ENCODE measurements at places on chromosomes 5 and 9.

DNA sequence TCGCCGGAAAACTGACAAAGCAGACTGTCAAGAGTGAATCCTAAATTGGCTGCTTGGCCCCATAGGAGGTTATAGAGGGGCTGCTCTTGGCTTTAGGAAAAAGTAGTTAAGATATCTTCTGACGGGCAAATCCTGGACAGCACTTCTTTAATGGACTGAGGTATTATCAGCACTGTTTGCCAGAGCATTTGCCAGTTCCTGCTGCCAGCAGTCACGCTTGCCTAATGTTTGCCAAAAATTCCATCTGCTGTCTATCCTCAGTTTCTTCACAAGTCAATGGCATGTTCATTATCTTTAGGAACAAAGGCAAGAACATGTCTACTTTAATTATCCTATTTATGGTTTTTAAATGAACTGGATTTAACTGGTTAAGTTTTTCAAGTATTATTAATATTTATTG, 25.8 kb upstream of the SREK1 start:
- DNase-seq = no peak

- DNase-seq = no peak
Measured at GRCh38 chr5:15013654-15014463, 142.3 kb upstream of the ANKH start.

DNA sequence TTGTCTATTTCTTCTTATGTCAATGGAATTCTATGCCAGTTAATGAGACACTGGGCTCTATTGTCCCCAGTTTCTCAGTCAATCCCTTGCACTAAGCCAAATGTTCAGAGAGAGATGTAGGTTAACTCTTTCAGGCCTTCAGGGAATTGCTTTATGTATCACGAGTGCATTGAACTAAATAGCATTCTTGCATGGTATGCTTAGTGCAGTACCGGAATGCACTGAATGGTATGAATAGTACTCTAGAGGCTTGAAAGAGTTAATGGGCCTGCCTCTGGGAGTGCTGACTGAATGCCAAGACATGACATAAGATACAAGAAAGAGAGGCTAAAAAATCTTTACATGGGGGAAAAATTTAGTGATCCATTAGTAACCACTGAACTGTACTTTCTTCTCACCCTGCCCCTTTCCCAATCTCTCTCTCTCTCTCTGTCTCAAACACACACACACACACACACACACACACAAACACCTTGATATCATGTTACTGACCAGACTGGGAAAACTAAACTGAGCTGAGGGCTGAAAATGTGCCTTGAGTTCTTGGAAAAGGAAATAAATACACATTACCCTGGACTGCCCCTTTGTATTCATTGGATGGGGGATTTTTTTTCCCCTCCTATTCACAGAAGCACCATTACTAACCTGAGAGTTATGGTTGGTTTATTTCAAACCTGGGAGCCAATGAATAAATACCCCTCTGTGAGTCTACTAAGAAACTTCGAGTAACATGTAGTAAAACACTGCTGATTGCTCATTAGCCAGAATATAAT, 35.4 kb upstream of the TMC1 start:
- DNase-seq = no peak

GRCh38 chr5:39503155-39503554, 78.4 kb upstream of the DAB2 start:
- DNase-seq = no peak

- no peak for DNase-seq
Measured at GRCh38 chr9:81609782-81610739, 79.3 kb downstream of the TLE1 start.

GRCh38 chr5:180424094-180424493, 70.1 kb upstream of the CNOT6 start:
- no peak for DNase-seq

- no peak for DNase-seq
Measured at GRCh38 chr5:20368571-20369517, 380.8 kb upstream of the CDH18 start.

GRCh38 chr5:56083286-56083854, 88.6 kb upstream of the IL6ST start:
- no peak for DNase-seq

DNA sequence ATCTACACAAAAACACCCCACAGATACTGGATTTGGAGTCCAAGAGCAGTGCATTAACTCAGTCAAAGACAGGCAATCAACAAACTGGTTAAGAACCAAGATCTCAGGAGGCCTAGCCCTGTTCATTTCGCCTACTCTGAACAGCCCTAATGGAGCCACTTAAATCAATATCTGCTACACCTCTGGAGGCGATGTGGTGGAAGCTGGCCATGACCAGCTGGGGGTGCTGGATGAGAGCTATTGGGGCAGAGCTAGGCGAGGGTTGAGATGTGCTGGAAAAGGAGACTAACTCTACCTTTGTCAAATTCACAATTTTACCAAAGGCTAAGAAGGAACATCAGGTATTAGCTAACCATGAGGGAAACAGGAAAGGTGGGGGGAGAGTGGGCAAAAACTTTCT, 23.3 kb upstream of the ARSB start:
- DNase-seq = no peak

- DNase-seq = no peak
Measured at GRCh38 chr5:66440202-66440680, 156.0 kb upstream of the MAST4 start.

DNA sequence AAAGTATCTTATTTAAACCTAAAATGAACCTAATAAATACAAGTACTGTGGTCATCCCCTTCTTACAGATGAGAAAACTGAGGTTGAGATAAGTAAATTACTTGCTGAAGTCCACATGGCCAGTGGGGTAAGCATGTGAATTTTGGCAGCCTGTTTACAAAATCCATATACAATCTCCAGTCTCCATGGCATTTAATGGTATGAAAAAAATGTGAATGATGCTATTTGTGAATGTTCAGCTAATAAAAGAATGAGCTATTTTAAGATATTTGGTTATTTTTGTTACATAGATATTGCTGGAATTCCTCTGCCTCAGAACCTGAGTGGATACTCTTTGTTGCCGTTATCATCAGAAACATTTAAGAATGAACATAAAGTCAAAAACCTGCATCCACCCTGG, 19.3 kb upstream of the GPR150 start:
- DNase-seq = no peak

- no peak for DNase-seq
Measured at GRCh38 chr9:81499594-81499993, 189.8 kb downstream of the TLE1 start.

DNA sequence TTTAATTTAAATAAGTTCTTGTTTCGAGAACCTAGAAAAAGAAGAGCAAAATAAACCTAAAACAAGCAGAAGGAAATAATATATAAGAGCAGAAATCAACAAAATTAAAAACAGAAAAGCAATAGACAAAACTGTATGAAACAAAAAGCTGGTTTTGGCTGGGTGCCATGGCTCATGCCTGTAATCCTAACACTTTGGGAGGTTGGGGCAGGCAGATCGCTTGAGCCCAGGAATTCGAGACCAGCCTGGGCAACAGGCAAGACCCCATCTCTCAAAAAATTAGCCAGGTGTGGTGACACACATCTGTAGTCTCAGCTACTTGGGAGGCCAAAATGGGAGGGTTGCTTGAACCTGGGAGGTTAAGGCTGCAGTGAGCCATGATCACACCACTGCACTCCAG, 59.2 kb upstream of the OTP start:
- DNase-seq = no peak

DNA sequence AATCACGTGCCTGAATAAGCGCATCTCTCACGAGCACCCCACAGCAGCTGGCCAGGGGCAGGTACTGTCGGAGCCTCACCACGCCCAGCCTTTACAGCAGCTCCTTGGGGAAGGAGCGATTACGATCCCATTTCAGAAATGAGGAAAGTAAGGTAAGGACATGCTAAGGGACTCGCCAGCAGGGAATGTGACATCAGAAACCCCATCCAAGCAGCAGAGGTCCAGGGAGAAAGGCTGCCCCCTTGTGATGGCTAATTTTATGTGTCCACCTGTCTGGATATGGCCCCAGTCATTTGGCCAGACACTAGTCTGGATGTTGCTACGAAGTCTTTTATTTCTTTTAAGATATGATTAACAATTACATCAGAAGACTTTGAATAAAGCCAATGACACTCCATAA, 77.3 kb downstream of the UBE2QL1 start:
- no peak for DNase-seq

DNA sequence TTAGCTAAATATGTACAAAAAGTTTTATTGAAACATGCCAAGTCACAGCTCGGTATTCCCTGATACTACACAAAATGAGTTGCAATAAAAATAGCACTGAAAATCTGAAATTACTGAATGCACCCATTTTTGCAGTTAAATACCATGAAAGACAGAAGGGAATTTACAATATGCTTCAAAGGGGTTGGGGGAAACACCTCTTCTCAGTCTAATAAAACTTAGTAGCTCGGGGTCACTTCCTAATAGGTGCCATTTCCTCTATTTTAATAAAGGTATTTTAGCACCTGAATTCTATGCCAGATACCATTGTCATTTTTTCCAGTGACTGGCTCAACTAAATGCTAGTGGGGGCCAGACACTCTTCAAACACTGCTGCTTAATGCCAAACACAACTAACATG, 204.1 kb upstream of the MEF2C start:
- no peak for DNase-seq

- no peak for DNase-seq
Measured at GRCh38 chr5:178991190-178992145, 3.7 kb downstream of the GRM6 start.

DNA sequence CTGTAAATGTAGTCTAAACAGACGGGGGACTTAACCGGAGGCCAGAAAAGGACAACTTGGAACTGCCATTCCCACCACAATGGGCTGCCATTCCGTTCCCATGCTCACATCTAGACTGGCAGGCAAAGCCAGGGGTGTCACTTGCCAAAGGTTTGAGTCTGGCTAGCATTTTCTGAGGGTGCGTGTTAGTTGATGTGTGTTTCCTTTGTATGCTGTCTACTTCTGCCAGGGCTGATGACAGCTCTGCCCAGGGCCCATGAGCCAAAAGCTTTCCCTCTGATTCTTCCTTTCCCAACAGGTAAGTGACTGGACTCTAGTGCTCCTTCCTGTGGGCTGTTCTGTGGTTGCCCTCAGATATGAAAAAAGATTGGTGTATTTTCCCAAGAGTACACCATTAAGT, 68.0 kb downstream of the ZNF608 start:
- no peak for DNase-seq

DNA sequence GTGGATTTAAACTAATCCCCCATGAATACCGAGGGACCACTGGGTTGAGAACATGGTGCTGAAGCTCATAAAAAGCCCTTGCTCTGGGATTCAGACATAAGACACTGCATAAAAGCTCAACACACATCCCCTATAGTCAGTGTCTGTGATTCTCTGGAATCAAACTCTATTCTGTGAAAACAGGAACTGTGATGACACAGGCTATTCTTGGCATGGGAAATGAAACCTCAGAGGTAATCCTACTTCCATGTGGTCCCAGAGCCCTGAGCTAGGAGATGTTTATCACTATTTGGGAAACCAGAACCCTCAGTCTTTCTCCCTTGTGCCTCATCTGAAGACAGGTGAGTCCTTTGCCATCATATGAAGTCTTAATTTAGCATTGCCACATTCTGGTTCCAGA, 135.4 kb upstream of the PRSS3 start:
- DNase-seq = no peak

DNA sequence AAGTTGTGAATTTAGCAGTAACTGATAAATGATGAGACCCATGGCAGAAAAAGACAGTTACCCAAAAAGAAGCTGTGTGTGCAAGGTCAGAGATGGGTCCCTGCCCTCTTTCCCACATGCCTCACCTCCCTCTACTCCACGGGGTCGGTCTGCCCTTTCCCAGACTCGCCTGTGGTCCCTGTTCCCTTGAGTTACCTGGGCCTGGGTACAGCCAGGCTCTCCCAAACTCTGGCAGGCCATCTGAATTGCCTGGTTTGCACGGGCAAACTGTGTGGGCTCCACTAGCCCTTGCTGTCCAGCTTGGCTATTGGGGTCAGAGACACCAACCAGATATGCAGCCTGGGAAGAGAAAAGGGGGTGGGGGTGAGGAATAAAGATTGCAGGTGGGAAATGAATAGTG, 18.4 kb upstream of the TPM2 start:
- no peak for DNase-seq

- DNase-seq = no peak
Measured at GRCh38 chr5:108174286-108174685, 207.6 kb downstream of the FBXL17 start.

DNA sequence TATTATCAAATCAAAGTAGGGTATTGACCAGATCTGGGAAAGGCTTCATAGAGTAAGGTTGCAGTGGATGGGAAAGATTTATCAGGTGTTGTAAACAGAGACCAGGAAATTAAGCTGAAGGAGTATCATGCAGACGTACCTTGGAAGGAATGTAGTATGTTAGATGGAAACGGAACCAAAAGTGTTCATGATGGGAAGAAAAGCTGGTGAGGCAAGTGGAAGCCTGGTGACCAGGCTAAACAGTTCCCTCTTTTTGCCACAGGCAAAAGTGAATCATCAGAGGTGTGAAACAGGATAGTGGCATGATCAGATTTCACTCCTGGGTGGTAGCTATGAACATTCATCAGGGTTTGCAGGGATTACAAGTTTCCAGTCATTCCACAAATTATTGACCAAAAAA, 780.1 kb upstream of the DMAC1 start:
- no peak for DNase-seq

GRCh38 chr5:74865256-74865803, 857 bp downstream of the FAM169A start:
- DNase-seq = no peak

DNA sequence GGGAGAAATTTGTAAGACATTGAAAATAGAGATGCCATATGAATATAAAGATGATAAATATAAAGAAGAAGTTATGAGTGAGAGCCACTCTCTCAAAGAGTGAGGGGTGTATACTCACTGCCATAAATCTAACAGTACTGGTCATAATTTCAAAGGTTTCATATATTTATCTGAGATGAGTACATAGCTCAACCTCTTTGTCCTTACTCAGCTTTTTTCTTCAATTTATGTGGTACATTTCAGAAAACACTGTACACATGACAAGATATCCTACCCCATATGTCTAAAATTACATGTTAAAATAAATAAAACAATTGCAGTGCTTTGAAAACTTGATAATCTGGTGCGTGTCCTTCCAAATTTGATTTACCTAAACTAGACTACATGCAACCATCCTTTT, 5.2 kb upstream of the MCC start:
- no peak for DNase-seq

DNA sequence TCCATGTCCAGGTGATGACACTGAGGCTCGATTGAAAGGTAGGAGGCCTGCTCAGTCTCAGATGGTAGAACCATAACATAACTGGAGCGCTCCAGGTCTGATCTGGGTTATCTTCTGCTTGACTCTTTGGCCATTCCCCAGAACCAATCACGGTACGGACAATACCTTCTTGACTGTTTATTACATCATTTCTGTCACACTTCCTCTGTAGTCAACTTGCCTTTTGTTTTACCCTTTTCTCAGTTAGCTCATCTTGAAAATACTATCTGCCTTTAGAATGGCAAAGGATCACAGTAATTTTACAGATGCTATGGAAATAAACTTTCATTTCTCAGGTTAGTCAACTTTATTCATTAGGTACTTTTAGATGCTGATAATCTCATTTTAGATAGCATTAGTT, 22.4 kb downstream of the GLRA1 start:
- no peak for DNase-seq

GRCh38 chr9:88303721-88304451, 84.4 kb upstream of the SPIN1 start:
- no peak for DNase-seq
